ENCODE measurements at places on chromosomes 4 and X.

GRCh38 chr4:5157791-5158770, 106.8 kb downstream of the STK32B start:
- DNase-seq, result peak; percentile 23

DNA sequence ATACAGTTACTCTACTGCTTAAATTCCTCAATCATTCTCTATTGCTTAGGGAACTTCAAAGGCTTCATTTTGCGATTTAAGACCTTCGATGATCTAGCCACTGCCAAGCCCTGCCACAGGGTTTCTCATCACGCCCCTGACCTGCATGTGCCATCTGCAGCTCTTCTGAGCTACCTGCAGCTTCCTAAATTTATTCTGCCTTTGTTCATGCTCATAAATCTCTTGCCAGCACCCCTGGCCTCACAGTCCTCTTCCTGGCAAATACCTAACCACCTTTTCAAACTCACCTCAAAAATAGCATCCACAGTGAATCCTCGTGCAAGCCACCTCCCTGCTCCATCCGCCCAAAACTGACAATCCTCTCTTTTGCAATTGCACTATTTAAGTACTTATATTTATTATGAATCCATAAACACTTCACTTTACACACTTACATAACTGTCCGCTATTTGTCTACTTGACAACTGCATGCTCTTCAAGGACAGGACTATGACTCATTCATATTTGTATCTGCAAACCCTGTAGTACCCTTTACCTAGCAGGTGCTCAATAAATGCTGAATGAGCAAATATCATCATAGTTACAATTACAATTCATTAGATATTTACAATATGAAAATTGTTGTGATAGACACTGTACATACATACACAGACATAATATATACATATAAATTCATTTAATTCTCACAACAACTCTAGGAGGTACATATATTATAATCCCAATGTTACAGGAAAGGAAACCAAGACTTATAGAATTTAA, 280.0 kb upstream of the RASGEF1B start:
- DNase-seq, result no peak

DNA sequence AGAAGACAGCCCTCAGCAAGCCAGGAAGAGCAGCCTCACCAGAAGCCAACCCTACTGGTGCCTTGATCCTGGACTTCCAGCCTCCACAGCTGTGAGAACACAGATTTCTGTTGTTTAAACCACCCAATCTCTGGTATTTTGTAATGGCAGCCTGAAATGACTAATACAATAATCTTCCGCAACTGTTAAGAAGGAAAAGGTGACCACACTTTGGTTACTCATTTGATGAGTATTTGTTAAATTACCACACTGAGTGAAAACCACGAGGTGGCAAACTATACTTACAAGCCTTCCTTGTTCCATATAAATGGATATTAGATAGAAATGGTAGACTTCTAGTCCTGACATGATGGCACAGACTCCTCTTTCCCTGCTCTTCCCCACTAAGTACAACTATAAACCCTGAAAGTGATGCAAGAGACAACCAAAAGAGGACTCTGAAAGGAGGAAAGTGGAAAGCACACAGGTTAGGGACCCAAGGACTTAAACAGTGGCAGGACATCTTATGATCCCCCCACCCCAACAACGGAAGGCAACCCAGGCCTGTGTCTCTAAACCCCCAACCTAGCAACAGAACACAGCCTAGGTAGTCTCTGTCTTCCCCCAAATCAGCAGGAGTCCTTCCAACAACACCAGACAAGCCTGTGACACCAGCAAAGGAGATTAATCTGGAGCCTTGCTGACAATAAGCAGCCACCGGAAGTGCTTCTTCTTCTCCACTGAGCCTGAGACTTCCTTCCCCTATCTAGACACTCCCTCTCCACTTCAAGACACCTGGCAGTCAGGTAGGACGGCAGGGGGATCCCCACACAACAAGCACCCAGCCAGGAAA, 12.3 kb downstream of the ZNF182 start:
- peak; percentile 70 for DNase-seq

DNA sequence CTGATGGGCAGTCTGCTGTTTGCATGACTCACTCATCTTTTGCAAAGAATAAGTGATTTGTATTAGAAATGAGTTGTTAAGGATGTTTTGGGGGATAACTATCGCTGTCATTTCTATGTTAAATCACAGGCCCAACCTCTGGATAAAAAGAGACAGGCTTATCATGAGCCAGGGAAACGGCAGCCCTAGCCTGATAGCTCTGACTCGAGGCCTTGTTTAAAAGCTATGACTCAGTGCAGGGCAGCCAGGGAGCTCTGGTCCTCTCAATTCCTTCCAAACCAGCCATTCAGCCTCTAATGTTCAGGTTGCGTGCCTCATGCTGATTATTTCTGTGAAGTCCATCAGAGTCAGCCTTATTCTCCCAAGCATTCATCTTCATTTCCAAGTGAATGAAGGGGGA, 305.9 kb upstream of the HAND2 start:
- peak; percentile 54 for DNase-seq

GRCh38 chr4:154998773-154999172, 209.7 kb upstream of the NPY2R start:
- no peak for DNase-seq

- peak; percentile 44 for DNase-seq
Measured at GRCh38 chrX:13007519-13008188, 32.7 kb downstream of the TMSB4X start.

GRCh38 chr4:183670251-183670650, 11.2 kb downstream of the TRAPPC11 start:
- DNase-seq, result no peak

DNA sequence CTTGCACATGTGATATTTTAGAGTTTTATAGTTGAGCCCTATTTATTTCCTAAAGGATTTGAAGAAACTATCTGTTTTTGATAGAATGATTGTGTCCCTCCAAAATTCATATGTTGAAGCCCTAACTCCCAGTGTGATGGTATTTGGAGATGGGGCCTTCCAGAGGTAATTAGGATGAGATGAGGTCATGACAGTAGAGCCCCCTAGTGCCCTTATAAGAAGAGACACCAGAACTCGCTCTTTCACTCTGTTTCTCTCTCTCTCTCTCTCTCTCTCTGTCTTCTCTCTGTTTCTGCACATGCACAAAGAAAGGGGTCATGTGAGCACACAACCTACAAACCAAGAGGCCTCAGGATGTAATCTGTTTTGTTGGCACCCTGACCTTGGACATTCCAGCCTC, 921.9 kb upstream of the DIAPH2 start:
- no peak for DNase-seq
